ENCODE measurements at places on chromosomes 11 and 22.

- no peak for DNase-seq
Observed at GRCh38 chr11:113507341-113507740, 32.1 kb upstream of the DRD2 start.

- no peak for DNase-seq
Observed at GRCh38 chr11:47087801-47088200, 88.9 kb downstream of the ARFGAP2 start.

DNA sequence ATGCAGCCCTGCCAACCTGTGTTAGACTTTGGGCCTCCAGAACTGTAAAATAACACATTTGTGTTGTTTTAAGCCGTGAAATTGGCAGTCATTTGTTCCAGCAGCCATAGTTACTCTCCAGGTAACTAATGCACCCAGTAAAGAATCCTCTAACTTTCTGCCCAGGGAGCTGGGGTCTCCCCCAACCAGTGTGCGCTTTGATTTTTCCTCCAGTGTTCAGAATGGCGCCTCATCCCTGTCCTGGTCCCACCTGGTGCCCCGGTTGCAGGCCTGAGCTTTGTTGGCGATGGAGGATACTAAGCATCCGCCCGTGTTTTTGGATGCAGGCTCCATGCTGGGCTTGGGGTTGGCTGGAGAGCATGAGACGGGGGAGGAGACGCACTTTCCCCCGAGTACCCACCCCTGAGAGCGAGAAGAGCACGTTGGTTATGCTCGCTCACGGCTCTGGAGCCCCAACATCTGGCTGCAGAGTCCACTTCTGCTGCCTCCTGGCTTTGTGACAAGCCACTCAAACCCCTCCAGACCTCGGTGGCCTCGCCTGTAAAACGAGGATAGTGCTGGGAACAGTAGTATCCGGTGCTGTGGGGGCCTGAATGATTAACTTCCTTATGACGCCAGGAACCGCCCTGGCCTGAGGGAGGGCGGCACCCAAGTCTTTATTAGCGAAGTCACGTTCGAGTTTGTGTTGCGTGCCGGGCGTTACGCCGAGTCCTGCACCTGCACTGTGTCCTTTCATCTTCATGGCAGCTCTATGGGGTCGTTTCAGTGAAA is 25.8 kb downstream of the MRGPRD start:
- no peak for DNase-seq

DNA sequence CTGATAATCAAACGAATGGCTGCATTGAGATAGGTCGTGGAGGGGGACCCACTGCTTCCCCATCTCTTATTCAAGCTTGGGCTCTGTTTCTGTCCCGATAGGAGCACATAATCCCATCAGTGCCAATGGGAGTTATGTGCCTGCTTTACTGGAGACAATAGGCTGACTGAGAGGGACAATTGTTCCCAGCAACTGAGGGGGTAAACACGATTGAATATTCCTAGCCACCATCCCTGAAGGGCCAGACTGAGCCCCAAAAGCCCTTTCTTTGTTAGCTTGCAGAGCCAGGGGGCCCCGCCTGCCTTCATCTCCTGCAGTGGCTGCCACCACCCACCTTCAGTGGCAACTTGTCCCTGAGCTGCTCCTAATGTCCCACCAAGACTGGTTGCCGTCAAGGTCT is 172.8 kb upstream of the NAV2 start:
- no peak for DNase-seq

- DNase-seq = no peak
Observed at GRCh38 chr22:27148055-27148454, 490.7 kb downstream of the MIAT start.

DNA sequence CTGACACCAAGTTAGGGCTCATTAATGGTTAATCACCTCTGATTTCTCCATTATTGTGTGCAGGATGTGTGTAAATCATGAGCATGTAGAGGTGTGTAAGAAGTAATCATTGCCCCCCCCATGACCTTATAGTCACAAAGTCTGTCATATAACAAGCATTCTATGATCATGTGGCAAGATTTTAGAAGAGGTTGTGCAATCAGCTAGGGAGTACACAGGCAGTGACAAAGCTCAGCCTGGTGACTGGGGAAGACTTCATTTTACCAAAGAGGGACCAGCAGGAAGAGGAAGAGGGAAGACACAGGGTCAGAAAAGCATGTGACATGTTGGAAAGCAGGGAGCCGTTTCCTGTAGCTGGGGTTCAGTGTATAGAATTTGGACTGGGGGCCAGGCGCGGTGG is 176.5 kb upstream of the LARGE1 start:
- no peak for DNase-seq

- DNase-seq = no peak
Observed at GRCh38 chr11:65516135-65516968, 8.5 kb upstream of the SCYL1 start.

GRCh38 chr11:112322173-112322790 is 61.6 kb upstream of the PLET1 start:
- no peak for DNase-seq

GRCh38 chr11:19817265-19817851 is 104.7 kb downstream of the NAV2 start:
- no peak for DNase-seq

DNA sequence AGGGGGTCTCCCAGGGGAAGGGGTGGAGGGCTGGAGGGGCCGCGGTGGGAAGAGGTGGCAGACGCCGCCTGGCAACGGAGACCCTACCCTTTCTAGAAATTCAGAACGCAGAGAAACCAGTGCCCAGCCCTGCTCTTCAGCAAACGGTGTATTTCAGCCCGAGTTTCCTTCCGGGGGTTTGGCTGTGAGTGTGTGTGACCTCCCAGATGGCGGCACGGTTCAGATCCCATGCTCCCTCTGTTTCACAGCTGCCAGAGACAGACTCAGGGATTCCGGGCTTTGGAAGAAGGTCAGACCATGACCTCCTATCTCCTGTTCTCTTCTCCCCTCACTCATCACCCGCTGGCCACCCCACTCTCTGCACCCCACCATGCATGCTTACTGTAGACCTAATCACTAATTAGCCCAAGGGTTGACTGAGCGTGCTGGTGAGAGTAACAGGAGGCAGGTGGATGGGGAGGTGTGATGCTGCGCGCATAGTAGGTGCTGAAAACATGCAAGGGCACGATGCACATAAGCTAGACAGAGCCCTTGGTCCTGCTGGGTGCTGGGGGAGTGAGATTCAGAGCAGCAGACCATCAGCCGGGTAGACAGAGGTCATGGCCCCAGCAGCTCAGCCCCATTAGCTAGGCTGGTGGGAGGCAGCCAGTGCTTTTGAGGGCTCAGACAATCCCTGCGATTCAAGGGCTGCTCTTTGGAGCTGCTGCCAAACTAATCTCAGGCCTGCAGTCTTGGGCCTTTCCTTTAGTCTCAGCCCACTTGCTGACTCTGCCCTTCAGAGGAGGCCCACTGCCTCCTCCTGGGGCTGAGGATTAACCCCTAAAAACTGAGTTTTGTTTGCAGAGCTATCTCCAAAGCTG is 256.5 kb upstream of the CADM1 start:
- no peak for DNase-seq

Measured in GM12891 (cell line).